ENCODE measurements at places on chromosomes 2 and 18.

- no peak overlapping the region for H3K27ac ChIP-seq
- H3K4me1 ChIP-seq: no peaks in the 10 kb centered on the region
- no peak overlapping the region for H3K4me3 ChIP-seq
- H3K27me3 ChIP-seq: no peaks in the 10 kb centered on the region
- no peak for DNase-seq
These were observed 1.5 kb downstream of the IL36B start for GRCh38 chr2:113050921-113051895.

DNA sequence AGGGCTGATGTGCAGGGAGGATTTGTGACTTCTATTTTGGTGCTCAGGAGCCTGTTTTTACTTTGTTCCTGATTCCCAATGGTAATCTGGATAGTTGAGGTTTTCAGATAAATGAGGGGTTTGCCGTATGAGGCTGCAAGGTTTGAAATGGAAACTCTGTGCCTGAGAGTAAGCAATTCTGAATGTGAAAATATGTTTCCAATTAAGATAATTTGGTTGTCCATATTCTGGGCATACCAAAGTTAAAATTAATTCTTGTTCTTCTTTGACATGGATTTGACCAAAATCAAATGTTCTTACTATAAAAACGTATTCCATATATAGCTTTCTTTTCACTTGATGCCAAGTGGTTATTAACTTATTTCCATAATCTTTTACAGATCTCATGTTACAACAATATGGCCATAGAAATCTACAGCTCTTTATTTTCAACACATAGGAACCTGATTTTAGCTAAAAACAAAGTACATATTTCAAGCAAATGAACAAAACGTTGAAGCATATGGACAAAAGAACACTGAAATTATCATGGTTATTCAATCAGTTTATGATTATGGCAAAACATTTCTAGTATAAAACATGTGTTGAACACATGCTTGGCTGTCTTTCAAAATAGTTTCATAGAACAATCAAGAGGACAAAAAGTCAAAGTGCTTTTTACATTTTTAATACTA, 63.4 kb upstream of the ARHGAP28 start:
- no peak overlapping the region for H3K4me3 ChIP-seq
- no peak overlapping the region for H3K27ac ChIP-seq
- H3K27me3 ChIP-seq: no peaks in the 10 kb centered on the region
- no peak for DNase-seq
- no peaks in the 10 kb centered on the region for H3K4me1 ChIP-seq
- no peaks in the 10 kb centered on the region for H3K36me3 ChIP-seq

GRCh38 chr2:28644760-28645159, 106.9 kb upstream of the PPP1CB start:
- no peaks in the 10 kb centered on the region for H3K27me3 ChIP-seq
- no peak for DNase-seq
- no peaks in the 10 kb centered on the region for H3K4me1 ChIP-seq
- H3K36me3 ChIP-seq: no peaks in the 10 kb centered on the region
- H3K4me3 ChIP-seq: no peak overlapping the region
- H3K27ac ChIP-seq: peak overlapping the region; percentile 48

GRCh38 chr2:51734115-51734514, 702.2 kb upstream of the NRXN1 start:
- no peak overlapping the region for H3K4me3 ChIP-seq
- H3K27ac ChIP-seq: no peak overlapping the region
- no peaks in the 10 kb centered on the region for H3K36me3 ChIP-seq
- no peaks in the 10 kb centered on the region for H3K4me1 ChIP-seq
- H3K27me3 ChIP-seq: no peaks in the 10 kb centered on the region
- DNase-seq: no peak

GRCh38 chr2:149466635-149467034, 120.9 kb downstream of the MMADHC start:
- H3K27ac ChIP-seq: no peak overlapping the region
- no peaks in the 10 kb centered on the region for H3K4me1 ChIP-seq
- H3K4me3 ChIP-seq: no peak overlapping the region
- H3K27me3 ChIP-seq: no peaks in the 10 kb centered on the region
- DNase-seq: no peak
- H3K36me3 ChIP-seq: no peaks in the 10 kb centered on the region

- H3K27ac ChIP-seq: no peak overlapping the region
These were observed 12.3 kb upstream of the TEX51 start for GRCh38 chr2:126886211-126886915.

GRCh38 chr18:45793264-45793965, 32.1 kb upstream of the SIGLEC15 start:
- DNase-seq: peak; percentile 75
- H3K4me1 ChIP-seq: no peaks in the 10 kb centered on the region
- no peak overlapping the region for H3K4me3 ChIP-seq
- H3K27me3 ChIP-seq: no peaks in the 10 kb centered on the region
- no peaks in the 10 kb centered on the region for H3K36me3 ChIP-seq

GRCh38 chr2:64654063-64654811, 524 bp upstream of the SERTAD2 start:
- peak overlapping the region; percentile 92 for H3K27ac ChIP-seq
- no peaks in the 10 kb centered on the region for H3K4me1 ChIP-seq
- H3K36me3 ChIP-seq: no peaks in the 10 kb centered on the region
- H3K27me3 ChIP-seq: no peaks in the 10 kb centered on the region

- no peaks in the 10 kb centered on the region for H3K36me3 ChIP-seq
- no peak for DNase-seq
- H3K27ac ChIP-seq: no peak overlapping the region
- H3K4me3 ChIP-seq: no peak overlapping the region
- H3K27me3 ChIP-seq: no peaks in the 10 kb centered on the region
- H3K4me1 ChIP-seq: no peaks in the 10 kb centered on the region
These were observed 187.0 kb upstream of the FN1 start for GRCh38 chr2:215622837-215623236.

DNA sequence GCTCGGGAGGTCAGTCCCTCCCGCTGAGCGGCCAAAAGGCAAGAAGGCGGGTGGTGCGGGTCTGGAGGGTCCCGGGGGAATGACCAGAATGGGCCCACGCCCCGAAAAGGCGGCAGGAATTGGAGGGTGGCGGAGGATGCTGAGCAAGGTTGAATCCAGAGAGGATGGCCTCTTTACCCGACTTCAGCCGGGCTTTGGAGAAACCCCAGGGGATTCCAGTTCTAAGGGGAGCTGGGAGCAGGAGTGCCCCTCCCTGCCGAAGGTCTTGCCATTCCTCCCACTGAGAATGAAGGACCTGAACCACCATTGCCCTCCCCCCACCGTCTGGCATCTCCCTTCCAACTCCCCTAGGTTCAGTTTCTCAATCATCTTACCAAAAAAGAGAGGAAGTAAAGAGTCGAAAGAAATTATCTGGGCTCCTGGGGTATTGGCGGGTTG, 38.9 kb upstream of the ATP6V1B1 start:
- no peaks in the 10 kb centered on the region for H3K4me1 ChIP-seq
- no peaks in the 10 kb centered on the region for H3K36me3 ChIP-seq
- no peak overlapping the region for H3K4me3 ChIP-seq
- H3K27me3 ChIP-seq: peaks cover 32% of the 10 kb centered on the region

GRCh38 chr18:53070788-53071187, 730.8 kb downstream of the DCC start:
- DNase-seq: no peak
- H3K4me1 ChIP-seq: no peaks in the 10 kb centered on the region
- no peak overlapping the region for H3K27ac ChIP-seq
- H3K36me3 ChIP-seq: no peaks in the 10 kb centered on the region
- H3K4me3 ChIP-seq: no peak overlapping the region
- H3K27me3 ChIP-seq: no peaks in the 10 kb centered on the region

DNA sequence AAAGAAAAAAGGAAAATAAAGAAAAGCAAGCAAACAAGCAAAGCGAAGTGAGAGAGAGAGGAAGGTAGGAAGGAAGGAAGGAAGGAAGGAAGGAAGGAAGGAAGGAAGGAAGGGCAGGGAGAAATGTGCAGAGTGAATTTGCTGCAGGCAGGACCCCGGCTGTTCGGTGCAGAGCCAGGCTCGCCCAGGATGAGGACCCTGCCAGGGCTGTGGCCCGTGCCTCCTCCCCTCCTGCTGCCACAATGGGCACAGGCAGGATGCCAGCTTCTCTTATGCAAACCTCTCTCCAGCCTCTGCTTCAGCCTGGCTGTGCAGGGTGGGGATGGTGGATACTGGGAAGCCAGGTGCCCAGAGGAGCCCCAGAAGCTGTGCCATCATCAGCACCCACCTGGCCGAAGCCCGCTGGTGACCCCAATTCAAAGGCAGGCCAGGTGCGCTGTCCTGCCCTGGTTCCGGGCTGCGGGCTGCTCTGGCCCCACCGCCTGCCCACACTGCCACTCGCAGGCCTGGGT, 3.2 kb downstream of the GPR17 start:
- no peak overlapping the region for H3K27ac ChIP-seq
- H3K36me3 ChIP-seq: no peaks in the 10 kb centered on the region
- no peaks in the 10 kb centered on the region for H3K27me3 ChIP-seq
- no peak overlapping the region for H3K4me3 ChIP-seq
- peak; percentile 22 for DNase-seq

- no peaks in the 10 kb centered on the region for H3K27me3 ChIP-seq
- DNase-seq: no peak
- H3K4me1 ChIP-seq: no peaks in the 10 kb centered on the region
These were observed 22.7 kb downstream of the LDLRAD4 start for GRCh38 chr18:13241083-13241892.

DNA sequence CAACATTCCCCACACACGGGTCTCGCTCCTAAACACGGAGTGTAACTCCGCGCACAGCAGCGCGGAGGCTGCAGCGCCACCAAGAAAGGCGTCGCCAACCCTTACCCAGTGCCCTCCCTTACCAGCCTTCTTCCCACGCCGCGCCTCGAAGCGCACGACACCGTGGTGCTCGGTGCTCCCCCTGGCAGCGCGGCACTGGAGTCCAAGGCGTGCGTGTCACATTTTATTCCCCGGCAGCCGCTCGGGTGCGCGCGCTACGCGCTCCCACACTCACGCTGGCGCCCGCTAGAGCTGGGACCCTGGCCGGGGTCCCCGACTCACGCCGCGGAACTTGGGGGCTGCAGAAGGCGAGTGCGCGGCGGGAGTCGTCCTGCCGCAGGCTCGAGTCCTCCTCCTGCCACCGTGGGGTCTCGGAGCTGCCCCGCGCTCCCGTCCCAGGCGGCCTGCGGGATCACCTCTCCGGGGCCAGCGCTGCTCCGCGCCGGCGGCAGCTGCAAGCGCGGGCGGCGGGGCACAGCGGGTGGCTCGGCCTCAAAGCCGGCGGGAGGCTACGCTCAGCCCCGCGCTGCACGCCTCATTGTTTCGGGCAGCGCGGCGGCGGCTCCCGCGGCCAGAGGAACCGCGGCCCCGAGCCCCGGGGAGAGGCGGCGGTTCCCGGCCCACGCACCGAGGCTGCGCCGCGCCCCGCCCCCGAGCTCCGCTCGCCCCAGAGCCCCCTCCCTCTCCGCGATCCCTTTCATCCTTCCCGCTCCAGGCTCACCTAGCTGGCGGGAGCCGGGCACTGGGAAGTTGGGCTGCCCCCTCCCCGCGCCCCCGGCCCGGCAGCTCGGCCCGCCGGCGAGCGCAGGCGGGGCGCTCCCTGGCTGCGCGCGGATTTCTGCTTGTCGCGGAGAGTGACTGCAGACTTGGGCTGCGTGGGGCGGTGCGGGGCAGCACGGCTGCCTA, at the start of gene ST6GAL2:
Gene ST6GAL2 (minus strand): TSS at position 197 of the 945 bp plus-strand sequence. CDS start 42,190 bp downstream, outside the sequence.
- H3K27me3 ChIP-seq: no peaks in the 10 kb centered on the region
- DNase-seq: no peak
- peak within 1 kb of the TSS; percentile 44 for H3K4me3 ChIP-seq
- no peak within 1 kb of the TSS for H3K27ac ChIP-seq
- no peaks in the 10 kb centered on the region for H3K4me1 ChIP-seq

- no peak for DNase-seq
- H3K27ac ChIP-seq: no peak overlapping the region
- H3K27me3 ChIP-seq: no peaks in the 10 kb centered on the region
- H3K4me3 ChIP-seq: no peak overlapping the region
- H3K4me1 ChIP-seq: no peaks in the 10 kb centered on the region
- no peaks in the 10 kb centered on the region for H3K36me3 ChIP-seq
These were observed 13.3 kb upstream of the CNNM3 start for GRCh38 chr2:96802721-96803120.

DNA sequence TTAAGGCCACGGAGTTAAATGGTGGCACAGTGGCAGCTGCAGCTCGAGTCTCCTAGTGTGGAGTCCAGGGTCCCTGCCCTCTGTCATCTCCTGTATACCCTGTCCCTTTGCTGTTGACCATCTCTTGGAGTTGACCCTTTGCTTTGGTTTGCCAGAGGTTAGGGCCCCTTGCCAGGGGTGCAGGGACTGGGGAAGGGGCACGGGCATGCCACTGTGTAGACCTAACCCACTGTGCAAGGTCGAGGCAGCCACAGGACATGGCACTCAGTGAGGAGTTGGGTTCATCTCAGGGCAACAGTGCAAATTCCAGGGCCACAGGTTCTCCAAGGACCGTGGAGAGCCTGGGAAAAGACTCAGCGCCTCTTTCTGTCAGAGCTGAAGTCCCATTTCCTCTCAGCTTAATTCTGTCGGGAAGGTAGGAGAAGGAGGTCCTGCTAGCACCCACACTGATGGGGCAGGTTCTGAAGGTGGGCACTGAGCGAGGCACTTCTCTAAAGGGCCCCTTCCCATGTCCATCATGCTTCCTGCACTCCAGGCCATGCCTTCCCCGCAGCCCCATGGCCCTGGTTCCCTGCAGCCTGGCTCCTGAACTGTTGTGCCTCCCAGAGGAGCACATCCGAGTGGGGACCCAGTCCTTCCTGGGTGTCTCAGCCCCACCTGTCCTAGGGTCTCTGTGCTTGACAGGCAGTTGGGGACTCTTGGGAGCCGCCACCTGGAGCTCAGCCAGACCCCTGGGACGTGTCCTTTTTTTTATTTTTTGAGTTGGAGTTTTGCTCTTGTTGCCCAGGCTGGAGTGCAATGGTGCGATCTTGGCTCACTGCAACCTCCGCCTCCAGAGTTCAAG, 2.8 kb downstream of the KHK start:
- H3K4me1 ChIP-seq: no peaks in the 10 kb centered on the region
- no peak overlapping the region for H3K4me3 ChIP-seq
- H3K27ac ChIP-seq: no peak overlapping the region

GRCh38 chr2:19677215-19677777, 224.5 kb downstream of the TTC32 start:
- no peak for DNase-seq
- H3K4me3 ChIP-seq: no peak overlapping the region
- no peaks in the 10 kb centered on the region for H3K27me3 ChIP-seq
- H3K27ac ChIP-seq: no peak overlapping the region

DNA sequence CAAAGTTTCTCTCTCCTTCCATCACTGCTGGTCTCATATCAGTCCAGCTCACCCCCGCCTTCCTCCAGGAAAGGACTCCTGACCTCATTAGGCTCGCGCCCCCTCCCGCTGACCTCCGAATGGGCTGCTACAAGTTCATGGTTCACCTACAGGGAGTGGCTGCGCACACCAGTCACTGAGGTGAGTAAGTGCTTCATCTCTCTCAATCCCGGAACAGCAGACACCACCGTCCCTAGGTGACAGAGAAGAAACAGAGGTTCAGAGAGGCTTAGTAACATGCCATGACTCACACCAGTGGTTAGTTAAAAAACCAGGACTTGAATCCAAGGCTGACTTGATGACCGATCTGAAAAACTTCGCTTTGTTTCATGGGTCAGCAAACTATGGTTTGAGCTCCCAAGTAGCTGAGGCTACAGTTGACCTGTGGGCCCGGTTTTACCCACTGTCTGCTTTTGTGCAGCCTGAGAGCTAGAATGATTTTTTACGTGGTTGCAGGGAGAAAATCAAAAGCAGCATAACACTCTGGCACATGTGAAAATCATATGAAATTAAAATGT, 42.0 kb downstream of the ZFP36L2 start:
- no peaks in the 10 kb centered on the region for H3K27me3 ChIP-seq
- DNase-seq: no peak
- H3K4me1 ChIP-seq: peaks cover 4% of the 10 kb centered on the region
- no peak overlapping the region for H3K27ac ChIP-seq

- H3K27me3 ChIP-seq: no peaks in the 10 kb centered on the region
- no peak overlapping the region for H3K4me3 ChIP-seq
- H3K27ac ChIP-seq: no peak overlapping the region
- no peak for DNase-seq
- no peaks in the 10 kb centered on the region for H3K36me3 ChIP-seq
These were observed 2.2 kb downstream of the EPB41L3 start for GRCh38 chr18:5541644-5542043.

Data from prostate gland (tissue), 2 donors.